ENCODE measurements at places on chromosomes 6 and 20. TPM values are rescaled to one million over a fixed set of nuclear protein-coding genes. Genes with fewer than 3 reads are reported as not detected.
A peak's percentile ranks its signal among the peaks of the same experiment; 100 is the strongest.

GRCh38 chr6:6646384-6646783 is 57.9 kb downstream of the LY86 start:
- no peak for DNase-seq

GRCh38 chr6:35673755-35674154 is 15.0 kb downstream of the FKBP5 start:
- DNase-seq = no peak

Gene SLC12A5
- total RNA-seq = 0.21 TPM

DNA sequence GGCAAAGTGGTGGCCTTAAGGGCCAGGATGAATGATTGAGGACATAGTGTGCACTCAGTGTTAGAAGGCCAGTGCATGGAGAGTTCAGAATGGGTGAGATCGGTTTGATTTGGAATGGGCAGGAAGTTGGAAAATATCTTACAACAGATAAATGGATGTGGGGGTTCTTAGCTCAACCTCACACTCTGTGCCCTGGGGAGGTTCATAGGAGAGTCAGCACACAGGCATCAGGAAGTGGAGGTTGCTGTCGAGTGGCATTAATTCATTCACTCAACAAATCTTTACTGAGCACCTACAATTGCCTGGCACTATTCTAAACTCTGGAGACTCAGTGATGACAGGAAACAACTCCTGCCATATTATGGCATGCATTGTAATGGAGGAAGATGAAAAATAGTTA is 313.7 kb upstream of the SUPT3H start:
- no peak for DNase-seq

DNA sequence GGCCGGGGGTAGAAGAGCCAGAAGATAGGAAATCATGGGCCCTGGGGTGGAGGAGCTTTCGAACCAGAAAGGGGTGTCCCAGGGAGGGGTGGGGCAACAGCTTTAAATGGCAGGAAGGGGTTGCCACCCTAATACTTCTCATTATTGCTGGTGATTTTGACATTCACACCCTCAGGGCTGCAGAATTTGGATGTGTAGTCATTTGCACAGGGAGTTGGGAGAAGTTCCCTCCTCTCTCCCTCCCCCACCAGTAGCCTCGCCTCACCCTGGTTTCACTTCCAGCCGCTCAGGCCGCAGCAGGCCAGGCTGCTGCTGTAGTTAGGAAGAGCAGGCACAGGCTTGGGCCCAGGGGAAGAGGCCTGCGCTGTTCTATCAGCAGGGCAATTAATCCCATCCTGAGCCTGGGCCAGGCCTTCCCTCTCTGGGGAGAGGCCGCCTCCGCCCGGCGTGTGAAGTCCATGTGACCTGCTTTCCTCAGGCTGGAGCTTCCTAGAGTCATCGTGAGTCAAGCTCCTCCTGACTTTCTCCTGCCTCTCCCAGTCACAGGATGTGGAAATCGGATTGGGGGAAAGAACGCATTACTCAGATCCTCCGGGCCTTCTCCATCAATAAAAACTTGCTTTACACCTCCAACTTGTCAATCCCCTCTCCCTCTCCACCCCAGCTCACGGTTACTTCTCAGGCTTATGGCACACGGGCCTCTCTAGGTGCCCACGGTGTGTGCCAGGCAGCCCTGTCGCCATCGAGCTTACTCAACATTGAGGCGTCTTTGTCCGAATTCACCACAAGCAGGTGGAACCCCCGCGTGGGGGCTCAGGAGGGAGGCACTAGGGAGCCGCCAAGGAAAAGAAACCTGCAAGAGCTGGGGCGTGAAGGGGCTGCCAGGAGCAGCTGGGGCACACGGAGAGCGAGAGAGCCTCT is 7.8 kb downstream of the ADTRP start:
- DNase-seq = peak; percentile 98

DNA sequence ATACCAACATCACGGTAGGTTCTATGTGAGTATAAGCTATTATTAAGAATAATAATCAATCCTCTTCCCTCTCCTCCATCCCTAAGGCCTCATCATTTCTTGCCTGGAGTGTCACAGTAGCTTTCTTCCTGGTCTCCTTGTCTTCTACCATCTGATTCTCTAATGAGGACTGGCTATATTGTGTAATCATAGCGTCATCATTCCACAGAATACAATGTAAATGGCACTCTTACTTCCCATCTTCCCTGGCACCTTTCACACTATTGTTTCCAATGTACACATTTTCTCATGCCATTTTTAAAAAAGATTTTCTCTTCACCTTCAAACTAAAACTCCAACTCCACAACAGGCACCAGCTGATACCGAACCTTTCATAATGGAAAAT is 2.2 kb upstream of the BTN3A2 start:
- no peak for DNase-seq

DNA sequence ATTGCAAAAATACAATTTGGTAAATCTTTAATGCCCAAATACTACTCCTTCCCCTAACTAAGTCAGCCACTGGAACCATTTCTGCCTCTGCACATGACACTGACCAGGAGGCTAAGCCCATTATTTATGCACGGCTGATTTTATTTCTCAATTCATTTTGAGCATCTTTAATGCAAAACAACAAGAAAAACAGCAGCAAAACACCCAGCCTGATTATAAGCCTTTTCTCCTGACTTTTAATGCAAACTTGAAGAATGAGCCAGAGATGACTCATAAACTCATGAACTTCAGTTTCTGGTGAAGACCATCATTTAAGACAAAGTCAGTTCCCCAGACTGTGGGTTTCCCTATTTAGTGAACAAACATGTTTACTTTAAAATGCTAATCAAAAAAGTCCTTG is 51.6 kb downstream of the CYP24A1 start:
- DNase-seq = no peak

DNA sequence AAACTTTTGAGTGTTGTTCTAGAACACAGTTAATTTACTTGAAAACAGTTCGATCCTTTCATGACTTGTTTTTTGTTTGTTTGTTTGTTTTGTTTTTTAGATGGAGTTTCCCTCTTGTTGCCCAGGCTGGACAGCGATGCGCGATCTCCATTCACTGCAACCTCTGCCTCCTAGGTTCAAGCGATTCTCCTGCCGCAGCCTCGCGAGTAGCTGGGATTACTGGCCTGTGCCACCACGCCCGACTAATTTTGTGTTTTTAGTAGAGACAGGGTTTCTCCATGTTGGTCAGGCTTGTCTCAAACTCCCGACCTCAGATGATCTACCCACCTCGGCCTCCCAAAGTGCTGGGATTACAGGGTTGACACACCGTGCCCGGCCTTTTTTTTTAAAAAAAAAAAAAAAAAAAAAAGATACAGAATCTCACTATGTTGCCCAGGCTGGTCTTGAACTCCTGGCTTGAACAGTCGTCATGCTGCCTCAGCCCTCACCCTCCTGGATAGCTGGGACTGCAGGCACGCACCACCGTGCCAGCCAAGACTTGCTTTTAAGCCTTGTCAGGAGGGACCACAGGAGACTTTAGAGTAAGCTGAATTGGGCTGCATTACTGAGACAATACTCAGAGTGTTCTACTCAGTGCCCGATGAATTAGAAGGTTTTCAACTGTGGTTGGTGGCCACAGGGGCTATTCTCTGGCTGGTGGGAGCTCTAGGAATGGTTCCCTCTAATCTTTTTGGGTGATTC is 76.7 kb upstream of the SLC22A16 start:
- no peak for DNase-seq
